ENCODE measurements at places on chromosomes 3 and 15.
A peak's percentile ranks its signal among the peaks of the same experiment; 100 is the strongest.

GRCh38 chr3:172606021-172606420 is 82.8 kb upstream of the TNFSF10 start:
- no peak for DNase-seq

GRCh38 chr3:4153771-4154170 is 149.4 kb upstream of the SETMAR start:
- DNase-seq = no peak

DNA sequence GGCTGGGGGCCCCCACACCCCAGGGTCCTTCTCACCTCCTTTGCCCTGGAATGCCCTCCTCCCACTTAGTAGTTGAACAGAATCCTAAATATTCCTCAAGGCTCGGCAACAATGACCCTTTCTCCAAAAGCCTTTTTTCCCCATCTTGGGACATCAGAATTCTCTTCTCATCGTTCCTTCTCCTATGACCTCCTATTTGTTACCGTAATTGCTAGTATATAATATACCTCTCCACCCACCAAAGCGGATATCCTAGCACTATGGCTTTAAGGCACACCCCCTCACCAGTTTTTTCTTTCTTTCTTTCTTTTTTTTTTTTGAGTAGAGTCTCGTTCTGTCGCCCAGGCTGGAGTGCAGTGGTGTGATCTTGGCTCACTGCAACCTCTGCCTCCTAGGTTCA is 16.8 kb downstream of the HDAC11 start:
- no peak for DNase-seq

GRCh38 chr3:55244247-55244646 is 242.9 kb downstream of the WNT5A start:
- DNase-seq = no peak

- DNase-seq = peak; percentile 8
These were observed 5.3 kb upstream of the SPESP1 start for GRCh38 chr15:68924866-68925560.

DNA sequence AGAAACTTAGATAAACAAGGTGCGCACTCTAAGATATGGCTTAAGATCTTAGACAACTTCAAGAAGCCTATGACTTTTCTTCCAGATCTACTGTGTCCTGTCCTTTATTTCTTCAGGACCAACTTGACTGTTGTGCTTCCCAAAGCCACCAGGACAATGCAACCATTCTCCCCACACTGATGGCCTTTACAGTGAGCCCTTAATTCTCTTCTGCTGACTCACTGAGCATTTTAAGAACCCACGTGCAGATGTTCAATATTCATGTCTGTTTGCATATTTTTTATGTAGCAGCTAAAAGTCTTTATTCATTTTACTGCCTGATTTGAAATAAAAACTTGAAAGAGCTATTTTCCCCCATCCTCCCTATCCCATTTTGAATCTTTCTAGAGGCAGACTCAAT is 103.3 kb upstream of the SLC2A2 start:
- DNase-seq = no peak

- no peak for DNase-seq
These were observed 49.5 kb upstream of the SLC7A14 start for GRCh38 chr3:170635385-170635735.

- no peak for DNase-seq
These were observed 173.9 kb upstream of the LMCD1 start for GRCh38 chr3:8327739-8328138.

DNA sequence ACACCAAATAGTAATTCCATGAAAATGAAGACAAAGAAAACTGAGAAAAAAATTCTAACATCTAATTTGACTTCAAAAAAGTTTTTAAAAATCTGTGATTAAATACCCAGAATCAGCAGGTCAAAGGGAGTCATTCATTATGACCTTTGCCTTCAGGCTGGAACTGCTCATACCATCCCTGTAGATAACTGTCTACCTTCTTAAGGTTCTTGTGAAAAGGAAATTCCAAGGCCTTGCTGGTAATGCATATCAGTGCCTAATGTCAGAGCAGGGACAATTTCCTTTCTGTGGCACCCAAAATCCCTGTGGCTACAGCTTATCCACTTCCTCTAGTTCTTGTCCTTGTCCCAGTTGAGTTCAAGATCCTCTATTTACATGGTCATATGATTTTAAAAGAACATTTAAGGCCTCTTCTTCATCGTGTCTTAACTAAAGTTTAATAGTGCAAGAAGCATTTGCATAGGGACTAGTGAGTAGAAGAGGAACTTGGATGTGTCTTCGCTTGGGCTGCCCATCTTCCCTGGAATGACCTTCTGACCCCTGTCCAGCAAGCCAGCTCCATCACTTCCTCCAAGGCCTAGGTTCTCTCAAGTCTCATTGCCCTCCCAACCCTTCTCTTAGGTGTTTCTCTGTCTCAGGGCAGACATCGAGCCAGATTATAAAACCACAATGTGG is 8.7 kb upstream of the PLCL2 start:
- DNase-seq = no peak

DNA sequence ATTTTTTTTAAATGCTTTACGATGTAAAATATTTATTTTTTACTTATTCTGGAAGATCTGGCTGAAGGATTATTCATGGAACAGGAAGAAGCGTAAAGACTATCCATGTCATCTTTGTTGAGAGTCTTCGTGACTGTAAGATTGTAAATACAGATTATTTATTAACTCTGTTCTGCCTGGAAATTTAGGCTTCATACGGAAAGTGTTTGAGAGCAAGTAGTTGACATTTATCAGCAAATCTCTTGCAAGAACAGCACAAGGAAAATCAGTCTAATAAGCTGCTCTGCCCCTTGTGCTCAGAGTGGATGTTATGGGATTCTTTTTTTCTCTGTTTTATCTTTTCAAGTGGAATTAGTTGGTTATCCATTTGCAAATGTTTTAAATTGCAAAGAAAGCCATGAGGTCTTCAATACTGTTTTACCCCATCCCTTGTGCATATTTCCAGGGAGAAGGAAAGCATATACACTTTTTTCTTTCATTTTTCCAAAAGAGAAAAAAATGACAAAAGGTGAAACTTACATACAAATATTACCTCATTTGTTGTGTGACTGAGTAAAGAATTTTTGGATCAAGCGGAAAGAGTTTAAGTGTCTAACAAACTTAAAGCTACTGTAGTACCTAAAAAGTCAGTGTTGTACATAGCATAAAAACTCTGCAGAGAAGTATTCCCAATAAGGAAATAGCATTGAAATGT is 15.6 kb downstream of the THBS1 start:
- DNase-seq = no peak

GRCh38 chr15:31069360-31070000 is 32.0 kb downstream of the TRPM1 start:
- no peak for DNase-seq

- no peak for DNase-seq
These were observed 8.1 kb downstream of the PXYLP1 start for GRCh38 chr3:141239511-141240281.

DNA sequence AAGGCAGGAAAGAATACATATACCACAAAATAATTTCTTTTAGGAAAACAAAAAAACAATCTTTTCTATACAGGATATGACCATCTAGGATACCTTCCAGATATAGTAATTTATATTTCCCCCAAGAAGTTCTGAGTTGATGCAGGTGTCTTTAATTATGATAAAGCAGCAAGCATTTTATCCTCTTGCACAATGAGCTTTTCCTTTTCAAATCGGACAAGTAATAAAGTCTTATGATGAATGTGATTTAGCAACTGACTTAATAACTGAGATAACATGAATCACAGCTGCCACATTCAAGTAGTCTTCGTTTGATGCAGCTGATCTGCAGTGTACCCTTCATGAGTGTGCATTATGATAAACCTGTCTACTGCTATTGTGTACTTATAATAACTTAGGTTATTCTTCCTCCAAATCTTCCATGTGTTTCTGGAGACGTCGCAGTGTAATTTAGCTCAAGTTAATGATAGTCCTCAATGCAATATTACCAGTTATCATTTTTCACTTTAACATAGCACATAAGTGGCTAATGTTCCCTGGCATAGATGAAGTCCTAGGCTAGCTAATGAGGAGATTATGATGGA is 260.3 kb upstream of the MRPL3 start:
- DNase-seq = no peak

- no peak for DNase-seq
These were observed 99.8 kb upstream of the CPNE4 start for GRCh38 chr3:132134611-132135010.

GRCh38 chr3:59981377-59981776 is 931.6 kb upstream of the CFAP20DC start:
- no peak for DNase-seq

DNA sequence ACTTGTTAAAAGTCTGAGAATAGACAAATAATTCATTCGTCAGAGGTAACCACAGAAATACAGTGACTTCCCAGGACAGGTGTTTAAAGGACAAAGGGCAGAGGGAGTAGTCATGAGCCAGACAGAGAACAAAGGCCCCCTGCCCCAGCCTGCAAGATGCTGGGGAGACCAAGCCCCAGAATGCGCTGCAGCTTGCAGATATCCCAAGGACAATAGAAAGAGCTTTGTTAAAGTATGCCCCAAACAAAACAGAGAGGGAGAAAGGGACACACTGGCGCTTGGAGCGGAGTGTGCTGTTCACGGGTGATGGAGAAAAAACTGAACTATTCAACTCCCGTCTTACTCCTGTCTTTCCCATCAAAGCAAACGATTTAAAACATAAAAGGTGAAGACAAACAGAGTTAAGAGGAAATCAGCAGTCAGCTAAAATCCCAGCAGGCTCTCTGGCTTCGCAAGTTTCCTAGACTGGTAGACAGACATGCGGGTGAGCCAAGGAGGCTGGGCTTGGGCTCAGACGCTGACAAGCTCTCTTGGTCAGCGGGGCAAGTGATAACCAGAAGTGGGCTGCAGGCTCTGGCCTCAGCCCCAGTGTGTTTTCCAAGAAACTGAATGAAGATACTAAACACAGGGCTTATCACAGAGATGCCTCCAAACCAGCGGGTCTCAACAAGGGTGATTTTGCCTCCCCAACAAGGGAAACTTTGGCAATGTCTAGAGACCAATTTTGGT is 130.1 kb downstream of the UACA start:
- no peak for DNase-seq

DNA sequence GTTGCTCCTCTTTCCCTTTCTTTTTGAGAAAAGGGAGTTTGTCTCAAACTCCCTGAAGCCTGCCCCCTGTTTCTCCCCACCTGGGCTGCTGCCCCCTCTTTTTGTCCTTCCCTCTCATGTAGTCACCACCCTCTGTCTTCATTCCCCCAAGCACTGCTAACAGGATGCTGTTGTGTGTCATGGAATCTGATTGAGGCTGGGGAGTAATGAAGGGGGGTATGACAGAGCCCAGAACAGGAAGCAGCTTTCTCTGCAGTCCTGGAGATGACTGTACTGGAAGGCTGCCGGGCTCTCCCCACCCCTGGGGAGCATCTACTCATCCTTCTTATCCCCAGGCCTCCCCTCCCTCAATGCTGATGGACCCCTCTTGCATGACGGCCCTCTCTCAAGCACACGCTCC is 181.6 kb downstream of the ABHD5 start:
- DNase-seq = no peak

- DNase-seq = no peak
These were observed 70.8 kb downstream of the ADAMTS9 start for GRCh38 chr3:64616953-64617352.

GRCh38 chr3:181358562-181358961 is 353.2 kb upstream of the SOX2 start:
- no peak for DNase-seq

All from stimulated activated CD8-positive, alpha-beta memory T cell treated with anti-CD3 and anti-CD28 coated beads, Interleukin-15, amount 100 ng/mL, for 4 hours (primary cell).